Neuronal stem cell (in vitro differentiated cells): ENCODE measurements at places on chromosomes 2 and 18.

GRCh38 chr18:49094136-49094535 lies 143.4 kb upstream of the SMAD7 start:
- DNase-seq = no peak

DNA sequence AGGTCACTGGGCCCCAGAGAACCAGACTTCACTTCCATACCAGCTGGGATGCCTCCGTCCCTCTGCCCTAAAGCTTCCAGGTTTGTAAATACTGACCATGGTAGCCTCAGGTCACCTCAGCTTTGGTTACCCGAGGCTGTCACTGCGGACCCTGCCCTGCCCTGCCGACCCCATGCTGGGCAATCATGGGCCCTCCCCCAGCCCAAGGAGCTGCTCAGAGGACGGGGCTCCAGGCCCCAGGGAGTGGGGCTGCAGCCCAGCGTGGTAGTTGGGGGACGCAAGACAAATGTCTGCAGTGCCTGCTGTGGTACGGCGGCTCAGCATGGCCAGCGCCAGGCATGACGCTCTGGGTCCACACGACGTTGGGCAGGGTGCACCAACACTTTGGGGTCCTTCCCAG lies 25.3 kb downstream of the RAMP1 start:
- DNase-seq = no peak

DNA sequence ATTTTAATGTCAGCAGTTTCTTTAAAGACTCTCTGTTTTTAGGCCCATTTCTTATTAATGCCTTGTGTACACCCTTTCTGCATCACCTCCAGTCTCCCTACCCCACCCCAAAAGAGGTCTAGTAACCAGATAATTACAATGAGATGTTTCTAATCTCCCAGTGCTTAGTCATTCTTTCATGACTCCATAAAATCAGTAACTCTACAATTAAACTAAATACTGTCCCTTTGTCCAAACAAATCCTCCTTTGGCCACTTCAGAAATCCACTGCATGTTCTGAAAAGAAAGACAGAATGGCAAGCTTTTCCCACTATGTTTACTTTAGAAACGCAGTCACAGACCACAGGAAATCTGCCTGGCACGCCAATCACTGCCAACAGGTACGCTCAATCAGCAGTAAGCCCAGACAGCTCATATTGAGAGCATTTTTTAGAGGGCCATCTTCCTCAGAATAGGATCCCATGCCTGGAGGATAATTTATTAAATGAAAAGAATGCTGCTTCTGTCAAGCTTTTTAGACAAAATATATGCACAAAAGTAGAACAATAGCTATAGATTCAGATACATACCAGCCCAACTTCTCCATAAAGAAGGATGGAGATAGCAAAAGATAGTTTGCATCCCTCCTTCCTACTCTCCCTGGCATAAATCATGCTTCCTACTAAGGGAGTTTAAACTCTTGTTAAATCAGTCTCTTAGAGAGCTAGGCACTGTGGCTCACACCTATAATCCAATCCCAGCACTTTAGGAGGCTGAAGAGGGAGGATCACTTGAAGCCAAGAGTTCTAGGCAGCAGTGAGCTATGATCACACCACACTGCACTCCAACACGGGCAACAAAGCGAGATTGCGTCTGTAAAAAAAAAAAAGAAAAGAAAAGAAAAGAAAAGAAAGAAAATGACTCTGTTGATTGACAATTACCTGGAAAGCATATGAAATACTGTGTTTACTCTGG lies 14.6 kb downstream of the CLASP1 start:
- DNase-seq = no peak

GRCh38 chr2:38203446-38203810 lies 127.5 kb upstream of the CYP1B1 start:
- DNase-seq = no peak

DNA sequence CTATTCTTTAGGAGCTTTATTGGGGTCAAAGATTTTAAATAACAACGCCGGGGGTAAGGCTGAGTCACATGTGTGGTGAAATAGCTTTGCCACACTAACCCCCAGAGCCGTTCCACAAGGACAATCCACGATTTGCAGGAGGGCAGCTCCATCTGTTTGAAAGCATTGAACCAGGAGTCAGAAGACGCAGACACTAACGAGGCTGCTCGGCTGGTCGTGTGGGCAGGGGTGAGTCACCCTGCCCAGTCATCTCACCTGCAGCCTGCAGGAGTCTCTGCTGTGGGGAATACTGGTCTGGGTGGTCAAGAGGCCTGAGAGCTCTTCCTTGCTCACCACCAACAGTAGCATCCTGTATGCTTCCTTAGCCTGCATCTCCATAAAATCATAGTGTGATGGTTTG lies 149.2 kb upstream of the NCK2 start:
- no peak for DNase-seq

GRCh38 chr18:36543991-36544725 lies 246.6 kb downstream of the FHOD3 start:
- no peak for DNase-seq

DNA sequence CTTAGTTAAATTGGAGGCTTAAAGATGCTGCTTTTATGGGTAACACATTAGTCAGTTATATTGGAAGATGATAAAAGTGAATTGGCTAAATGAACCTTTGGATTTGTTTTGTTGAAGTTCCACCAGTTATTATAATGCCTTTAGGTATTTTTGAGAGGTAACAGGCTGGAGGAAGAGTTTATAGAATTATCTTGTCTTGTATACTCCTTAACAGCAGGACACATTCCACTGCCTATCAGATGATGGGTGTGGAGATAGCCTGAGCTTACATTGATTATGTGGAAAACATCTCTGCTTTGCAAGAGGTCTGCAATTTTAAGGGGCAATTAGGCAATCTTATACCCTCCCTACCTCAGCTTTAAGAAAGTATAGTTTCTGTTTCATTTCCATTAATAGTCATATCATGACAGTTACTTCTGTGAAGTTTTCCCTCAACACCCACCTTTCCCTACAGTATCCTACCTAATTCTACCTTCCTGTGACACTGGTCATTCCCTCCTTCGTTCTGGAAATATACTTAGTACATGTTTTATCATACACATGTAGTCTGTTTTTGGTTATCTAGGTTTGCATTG lies 403.7 kb upstream of the SPRED2 start:
- no peak for DNase-seq

DNA sequence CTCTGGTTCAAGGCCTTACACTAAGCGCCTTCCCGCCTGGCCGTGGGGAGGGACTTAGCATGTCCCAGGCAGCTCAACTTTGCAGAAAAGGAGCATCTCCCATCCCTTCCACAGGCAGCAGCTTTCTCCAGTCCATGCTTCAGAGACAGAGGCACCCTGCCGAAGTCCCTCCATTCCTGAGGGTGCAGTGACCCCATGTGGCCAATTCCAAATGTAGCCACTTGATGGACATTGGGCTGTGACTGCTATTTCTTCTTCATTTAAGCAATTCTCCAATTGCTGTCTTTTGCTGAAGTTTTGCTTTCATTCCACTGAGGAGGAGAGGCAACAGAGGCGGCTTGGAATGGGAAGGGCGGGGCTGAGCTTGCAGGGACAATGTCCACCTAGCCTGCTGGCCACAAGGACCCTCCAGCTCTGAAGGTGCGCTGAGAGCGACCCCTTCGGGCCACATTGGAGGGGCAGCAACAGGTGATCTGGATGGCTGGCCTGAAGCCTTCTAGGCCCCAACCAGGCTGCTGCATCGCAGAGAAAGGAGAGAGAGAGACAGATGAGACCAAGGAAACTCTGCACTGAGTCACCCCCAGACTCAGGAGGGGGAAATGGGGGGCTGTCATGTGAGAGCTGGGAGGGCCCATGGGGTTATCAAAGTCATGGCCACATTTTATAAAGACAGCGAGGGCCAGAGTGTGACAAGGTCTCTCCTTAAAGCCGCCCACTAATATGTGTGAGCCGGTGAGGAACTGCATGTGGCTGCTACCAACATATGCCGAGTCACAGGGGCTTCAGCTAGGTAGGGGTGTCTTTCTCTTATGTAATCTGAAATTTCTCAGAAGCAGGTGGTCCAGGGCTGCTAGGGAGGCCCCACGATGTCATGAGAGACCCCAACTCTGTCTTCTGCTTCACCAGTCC lies 61.3 kb downstream of the LONRF2 start:
- peak; percentile 68 for DNase-seq

- no peak for DNase-seq
Observed at GRCh38 chr2:235677276-235677788, 183.5 kb downstream of the AGAP1 start.

DNA sequence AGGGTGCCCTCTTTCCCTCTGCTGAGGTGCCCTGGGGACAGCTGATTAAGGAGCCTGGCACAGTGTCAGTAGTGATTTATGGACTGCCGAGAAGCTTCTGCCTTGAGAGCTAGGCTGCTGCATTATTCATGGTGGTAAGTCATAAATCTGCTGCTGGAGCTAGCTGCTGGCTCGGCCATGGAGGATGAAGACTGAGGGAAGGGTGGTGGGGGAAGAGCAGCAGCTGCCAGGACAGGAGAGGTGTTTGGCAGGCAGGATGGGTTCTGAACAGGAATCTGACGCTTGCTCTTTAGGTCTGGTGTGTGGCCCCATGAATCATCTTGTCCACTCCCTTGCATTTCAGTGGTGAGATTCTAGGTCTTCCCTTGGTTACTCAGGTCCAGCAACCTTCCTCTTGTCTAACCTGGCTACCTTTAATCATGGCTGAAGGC lies 296.3 kb downstream of the DYSF start:
- no peak for DNase-seq

- DNase-seq = no peak
Observed at GRCh38 chr2:101850991-101851390, 140.8 kb upstream of the IL1R2 start.

DNA sequence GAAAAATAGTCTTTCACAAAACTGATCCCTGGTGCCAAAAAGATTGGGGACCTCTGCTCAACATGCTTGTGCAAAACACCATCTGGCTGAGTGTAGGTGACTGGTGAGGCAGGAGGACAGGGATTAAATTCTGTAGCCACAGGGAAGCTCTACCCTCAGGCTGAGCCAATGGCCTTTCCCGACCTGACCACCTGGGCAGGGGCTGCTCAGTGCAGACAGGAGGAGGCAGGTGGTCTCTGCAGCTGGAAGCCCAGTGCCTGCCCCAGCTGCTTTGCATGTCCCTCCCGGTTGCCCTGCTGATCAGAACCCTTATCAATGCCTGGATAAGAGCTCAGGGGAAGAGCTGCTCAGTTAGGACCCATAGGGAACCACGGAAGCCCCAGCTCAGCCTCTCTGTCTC lies 235.3 kb downstream of the ANKRD36 start:
- no peak for DNase-seq
